AG10803 (cell line): ENCODE measurements at places on chromosomes 16 and 17.

DNA sequence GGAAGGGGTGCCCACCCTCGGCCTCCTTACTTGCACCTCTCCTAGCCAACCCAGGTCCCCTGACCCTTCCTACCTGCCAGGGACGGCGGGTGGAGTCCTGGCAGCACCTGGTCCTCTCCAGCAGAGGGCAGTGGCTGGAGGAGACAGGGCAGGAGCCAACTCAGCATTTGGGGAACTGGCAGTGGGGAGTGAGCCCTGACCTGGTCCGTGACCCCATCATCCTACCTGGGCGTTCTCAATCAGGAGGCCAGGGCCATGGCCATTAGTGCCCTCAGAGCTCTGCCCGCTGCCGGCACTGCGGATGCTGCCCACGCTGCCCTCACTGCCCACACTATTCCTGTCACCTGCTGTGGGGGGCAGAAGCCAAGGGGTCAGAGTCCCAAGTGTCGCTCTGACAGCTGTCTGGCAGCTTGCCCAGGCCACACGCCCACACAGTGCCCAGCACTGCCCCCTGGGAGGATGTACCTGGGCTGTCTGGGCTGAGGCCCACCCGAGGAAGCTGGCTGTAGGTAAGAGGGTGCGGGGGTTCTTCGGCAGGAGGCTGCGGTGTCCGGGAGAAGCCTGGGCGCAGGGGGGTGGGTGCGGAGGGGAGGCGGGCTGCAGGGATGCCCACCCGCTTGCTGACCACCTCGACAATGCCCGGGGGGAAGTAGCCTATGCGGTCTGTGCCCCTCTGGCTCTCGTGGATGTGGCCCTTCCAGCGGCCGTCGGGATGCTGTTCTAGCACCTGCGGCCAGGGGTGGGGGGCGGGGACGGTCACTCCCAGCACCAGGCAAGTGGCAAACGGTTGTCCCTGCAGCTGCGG is 10.8 kb downstream of the CASKIN2 start:
- DNase-seq, result peak; percentile 6

DNA sequence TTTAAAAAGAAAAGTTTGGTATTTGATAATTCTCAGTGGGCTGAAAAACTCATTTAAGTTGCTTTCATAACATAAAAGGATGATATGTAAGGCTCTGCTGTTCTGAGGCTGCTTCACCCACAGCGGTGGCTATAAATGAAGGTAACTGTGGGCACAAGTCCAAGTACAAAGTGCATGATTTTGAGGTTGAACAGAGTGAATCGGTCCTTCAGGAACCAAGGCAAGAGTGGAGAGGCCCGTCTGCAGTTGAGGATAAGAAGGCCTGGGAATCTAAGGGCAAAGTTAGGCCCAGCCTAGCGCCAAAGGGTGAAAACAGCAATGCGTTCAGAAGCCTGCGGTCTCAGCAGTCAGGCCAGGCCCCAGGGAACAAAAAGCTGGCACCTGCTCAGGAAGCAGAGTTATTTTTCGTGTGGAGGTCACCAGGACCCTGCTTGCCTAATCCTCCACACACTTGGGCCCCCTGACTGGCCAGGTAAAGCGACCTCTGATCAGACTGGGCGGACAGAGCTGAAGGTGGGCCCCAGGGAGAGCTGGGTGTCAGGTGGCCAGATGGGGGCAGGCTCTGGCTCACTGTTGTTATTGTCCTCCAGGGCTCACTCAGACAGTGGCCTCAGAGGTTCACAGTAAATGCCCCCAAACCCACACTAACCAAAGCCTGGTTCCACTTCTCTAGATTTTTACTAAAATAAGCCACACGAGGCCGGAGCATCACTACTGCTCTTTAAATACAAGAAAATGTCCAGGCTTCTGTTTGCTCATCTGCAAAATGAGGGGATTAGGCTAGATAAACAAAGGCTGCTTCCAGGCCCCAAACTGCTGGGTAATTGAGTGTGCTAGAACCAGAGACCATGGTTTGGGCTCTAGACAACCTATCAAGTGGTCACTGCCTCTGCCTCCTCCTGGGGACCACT is 46.5 kb downstream of the TEX2 start:
- DNase-seq, result no peak

DNA sequence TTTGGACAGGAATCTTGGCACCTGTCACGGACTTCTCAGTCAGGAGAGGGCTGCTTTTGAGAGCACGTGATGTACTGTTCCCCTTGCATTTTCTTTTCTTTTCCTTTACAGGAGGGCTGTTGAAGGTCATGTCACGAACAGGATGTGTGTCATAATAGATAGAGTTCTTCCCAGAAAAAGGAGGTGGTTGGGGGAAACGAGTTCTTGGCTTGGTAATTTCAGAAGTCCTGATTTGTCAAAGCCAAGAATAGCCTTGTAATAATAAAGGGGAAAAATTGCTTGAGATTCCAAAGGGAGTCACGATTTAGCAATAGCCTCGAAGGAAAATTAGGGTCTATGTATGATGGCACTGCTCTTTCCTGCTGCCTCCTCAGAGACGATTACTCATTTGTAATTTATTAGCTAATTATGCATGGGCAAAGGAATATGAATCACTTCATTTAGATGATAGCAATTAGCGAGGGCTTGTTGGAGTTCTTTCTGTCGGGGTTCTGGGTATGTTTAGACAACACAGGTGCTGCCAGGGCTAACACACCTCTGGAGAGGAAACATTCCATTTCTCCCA is 277.7 kb upstream of the N4BP1 start:
- DNase-seq, result no peak

GRCh38 chr17:61412860-61413660 is 13.4 kb downstream of the TBX2 start:
- DNase-seq, result no peak

- DNase-seq, result peak; percentile 38
These were observed at the start of gene CORO6 for GRCh38 chr17:29622337-29623282. CORO6 (minus strand) TSS chr17:29622912; CDS start chr17:29621421, 1,491 bp downstream.

DNA sequence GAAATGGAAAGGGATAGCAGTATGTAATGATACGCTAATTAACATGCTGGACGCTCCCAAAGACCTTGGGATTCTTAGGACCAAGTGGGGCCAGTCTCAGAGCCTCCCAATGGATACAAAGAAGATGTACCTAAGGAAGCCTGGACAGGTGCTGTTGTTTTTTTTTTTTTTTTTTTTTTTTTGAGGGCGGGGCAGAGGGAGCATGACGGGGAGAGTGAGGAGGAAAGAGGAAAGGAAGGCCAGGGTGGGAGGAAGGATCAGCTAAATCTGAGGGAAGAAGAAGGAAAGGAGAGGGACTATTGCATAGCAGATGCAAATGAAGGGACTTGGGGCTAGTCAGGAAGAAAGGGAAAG is 2.5 kb downstream of the VAMP2 start:
- no peak for DNase-seq

DNA sequence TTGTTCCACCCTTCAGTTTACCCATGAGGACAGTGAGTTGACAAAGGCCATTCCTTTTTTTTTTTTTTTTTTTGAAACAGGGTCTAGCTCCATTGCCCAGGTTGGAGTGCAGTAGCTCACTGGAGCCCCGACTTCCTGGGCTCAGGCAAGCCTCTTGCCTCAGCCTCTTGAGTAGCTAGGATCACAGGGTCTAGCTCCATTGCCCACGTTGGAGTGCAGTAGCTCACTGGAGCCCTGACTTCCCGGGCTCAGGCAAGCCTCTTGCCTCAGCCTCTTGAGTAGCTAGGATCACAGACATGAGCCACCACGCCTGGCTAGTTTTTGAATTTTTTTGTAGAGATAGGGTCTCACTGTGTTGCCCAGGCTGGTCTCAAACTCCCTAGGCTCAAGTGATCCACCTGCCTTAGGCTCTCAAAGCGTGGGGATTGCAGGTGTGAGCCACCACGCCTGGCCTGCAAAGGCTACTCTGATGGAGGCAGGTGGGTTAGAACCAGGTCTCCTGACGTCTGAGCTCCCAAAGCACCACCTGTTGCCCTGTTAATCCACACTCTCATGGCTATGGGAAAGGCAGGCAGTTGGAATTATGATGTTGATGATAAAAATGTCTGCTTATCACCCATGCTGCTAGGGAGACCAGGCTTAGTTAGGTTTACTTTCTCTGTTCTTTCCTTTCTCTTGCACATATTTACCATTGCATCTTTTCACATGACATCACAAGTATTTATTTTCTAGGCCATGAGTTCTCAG is 65.2 kb downstream of the KSR1 start:
- DNase-seq, result no peak

DNA sequence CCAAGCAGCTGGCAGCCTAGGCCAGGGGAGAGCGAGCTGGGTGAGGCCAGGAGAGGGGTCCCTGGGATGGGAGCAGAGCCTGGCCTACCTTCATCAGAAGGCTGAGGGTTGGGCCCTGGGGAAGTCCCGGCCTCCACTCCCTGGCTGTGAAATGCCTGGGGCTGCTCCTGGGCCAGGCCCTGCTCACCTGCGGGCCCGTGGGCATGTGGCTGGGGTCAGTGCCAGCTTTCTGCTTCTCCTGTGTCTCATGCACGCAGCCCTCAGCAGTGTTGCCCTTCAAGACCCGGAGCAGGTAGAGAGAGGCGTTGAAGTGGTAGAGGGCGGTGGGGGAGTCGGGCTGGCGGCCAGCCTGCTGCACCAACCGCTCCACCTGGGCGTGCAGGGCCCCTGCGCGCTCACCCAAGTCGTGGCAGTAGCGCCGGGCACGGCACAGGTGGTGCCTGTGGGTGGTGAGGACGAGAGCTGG is 12.4 kb downstream of the MYBBP1A start:
- no peak for DNase-seq

DNA sequence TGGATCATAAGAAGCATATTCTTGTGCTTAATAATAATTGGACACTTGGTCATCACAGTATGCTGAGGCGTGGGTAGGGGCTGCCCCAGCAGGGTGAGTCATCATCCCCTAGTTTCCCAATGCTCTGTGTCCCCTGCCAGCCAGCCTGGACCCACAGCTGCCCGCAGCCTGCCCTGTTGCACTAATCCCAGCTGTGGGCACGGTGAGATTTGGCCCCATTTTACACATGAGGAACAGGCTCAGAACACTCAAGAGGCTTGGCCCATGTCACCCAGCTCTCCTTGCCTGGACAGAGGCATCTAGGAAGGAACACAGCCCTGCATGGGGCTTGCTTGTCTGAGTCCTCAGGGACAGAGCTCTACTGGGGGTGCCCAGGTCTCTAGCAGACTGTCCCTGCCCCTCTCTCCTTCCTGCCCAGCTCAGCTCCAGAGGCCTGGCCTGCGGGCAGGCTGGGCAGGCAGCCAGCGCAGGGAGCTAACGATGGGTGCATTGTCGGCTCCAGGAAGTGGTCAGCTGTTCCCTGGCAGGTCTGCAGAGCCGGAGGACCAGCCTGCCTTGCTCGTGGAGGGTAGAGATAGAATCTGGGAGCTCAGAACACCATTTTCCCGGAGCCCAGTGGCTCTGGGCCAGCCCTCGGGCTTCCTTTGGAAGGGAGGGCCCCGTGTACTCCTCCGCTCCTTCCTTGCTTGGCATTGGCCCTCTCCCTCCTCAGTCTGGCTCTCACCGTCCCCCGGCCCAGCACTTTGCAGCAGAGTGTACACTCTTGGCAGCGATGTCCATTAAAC is 189.4 kb downstream of the RAB11FIP4 start:
- DNase-seq, result peak; percentile 88

- peak; percentile 3 for DNase-seq
These were observed 1550.3 kb downstream of the CDH8 start for GRCh38 chr16:60485872-60486489.

- peak; percentile 28 for DNase-seq
These were observed 345 bp downstream of the EMC8 start for GRCh38 chr16:85798901-85799496.

DNA sequence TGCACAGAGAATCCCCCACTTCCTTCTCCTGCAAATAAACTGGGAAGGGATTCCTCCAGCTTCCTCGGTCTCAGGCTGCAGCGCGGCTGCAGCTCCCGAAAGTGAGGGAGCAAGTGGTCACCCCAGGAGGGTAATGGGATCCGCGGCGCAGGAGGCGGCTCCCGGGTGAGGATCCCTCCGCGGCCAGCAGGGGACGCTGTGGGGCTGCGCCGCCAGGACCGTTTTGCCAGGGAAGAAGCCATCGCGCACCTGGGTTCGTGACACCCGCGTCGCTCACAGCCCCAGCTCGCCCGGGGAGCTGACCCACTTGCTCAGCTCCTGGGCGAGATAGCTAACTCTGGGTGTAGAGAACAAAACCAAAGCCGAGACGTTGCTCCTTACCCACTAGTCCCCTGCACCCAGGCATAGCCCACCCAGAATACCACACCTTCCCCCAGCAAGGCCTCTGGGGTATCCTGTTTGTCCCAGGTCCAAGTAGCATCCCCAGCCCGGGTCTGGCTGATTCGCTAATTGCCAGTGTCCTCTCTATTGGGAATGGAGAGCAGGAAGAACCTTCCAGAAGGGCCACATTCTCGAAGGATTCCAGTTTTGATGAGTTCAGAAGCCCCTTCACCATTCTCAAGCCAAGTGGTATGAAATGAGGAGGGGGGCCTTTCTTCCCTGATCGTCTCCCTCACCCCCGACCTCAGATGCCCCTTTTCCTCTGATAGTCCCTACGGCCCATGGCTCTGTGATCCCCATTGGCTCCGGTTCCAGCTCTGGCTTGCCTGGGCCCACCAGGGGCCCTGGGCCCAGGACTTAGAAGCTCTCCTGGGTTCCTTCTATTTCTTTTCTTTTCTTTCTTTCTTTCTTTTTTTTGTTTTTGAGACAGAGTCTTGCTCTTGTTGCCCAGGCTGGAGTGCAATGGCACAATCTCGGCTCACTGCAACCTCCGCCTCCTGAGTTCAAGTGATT is 14.1 kb downstream of the CYGB start:
- peak; percentile 47 for DNase-seq

DNA sequence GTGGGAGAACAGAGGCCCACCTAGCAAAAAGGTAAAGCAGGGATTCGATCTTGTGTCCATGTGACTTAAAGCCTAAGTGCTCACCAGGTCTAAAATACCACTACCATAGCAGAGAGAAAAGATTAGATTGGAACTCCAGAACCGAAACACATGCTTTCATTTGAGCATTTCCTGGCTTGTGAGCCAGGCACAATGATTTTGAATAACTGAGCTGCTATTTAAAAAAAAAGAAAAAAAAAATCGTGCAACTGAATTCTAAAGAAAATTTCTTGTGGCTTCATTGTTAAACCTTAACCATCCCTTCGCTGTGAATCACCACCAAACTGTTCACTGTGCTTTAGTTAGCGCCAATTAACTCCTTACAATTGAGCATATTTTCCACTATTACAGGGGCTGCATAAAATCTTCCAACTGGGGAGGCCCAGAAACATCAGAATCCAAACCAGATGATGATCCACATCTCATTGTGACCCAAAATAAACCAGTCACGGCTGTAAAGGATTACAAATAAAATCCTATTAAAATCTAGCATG is 366.4 kb upstream of the ERCC4 start:
- DNase-seq, result no peak

DNA sequence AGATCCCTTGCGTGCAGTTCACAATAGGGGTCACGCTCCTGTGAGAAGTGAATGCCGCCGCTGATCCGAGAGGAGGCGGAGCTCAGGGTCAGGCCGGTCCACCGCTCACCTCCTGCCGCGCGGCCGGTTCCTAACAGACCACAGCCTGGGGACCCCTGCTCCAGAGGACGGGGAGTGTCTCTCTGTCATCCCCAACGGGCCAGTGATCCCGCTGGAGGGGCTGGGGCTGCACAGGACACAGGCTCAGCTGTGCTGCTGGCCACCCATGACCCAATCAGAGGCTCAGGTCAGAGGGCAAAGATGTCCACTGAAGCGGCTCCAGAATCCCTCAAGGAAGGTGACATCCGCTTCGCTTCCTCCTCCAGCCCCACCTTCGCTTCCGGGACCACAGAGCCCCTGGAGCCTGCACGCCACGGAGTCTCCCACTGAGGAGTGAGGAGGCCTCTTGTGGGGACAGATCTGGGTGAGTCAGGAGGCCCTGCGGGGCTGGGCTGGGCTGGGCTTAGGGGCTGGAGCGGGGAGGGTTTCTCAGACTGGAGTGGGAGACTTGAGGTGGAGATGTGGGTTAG is 115.4 kb downstream of the METRNL start:
- DNase-seq, result peak; percentile 80
